ENCODE measurements at places on chromosomes 6 and 20.
A peak's percentile ranks its signal among the peaks of the same experiment; 100 is the strongest.

DNA sequence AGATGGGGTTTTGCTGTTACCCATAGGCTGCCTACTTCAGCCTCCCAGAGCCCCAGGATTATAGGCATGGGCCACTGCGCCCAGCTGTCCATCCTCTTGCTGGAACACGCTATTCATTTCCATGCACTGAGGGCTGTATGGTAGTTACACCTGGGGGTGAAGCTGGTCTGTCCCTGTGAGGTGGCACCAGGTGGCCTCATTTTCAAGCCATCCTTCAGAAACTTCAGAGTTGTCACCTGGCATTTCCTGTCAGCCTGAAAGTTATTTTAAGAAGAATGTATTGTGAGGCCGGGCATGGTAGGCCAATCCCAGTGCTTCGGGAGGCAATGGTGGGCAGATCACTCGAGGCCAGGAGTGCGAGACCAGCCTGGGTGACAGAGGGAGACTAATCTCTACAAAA is 147.6 kb downstream of the DTNBP1 start:
- DNase-seq, result no peak

DNA sequence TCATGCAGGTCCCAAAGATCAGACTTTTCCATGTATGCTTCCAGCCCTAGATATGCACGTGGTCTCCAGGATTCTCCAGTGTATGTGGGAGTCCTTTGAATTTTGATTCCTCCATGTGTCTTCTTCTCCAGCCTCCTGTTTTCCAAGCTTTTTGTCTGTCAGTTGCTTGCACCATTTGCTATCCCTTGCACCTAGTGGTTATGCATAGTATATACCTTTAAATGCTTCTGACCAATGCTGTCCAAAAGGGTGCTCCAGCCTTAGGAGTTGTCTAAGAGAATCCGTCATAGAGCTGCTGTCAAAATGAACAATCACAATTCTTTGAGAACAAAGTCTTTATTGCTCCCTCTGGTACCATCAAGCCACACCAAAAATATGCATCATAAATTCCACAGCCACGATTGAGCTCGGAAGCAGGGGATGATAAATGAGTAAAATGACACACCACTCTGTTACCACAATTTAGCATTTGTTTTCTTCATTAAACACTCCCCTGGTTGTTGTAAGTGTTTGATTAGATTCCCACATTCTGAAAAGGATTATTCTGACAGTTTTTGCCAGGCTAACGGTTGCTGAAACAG is 706.2 kb upstream of the GJE1 start:
- DNase-seq, result no peak

GRCh38 chr20:63978319-63979228 is 868 bp downstream of the SAMD10 start:
- peak; percentile 63 for DNase-seq

DNA sequence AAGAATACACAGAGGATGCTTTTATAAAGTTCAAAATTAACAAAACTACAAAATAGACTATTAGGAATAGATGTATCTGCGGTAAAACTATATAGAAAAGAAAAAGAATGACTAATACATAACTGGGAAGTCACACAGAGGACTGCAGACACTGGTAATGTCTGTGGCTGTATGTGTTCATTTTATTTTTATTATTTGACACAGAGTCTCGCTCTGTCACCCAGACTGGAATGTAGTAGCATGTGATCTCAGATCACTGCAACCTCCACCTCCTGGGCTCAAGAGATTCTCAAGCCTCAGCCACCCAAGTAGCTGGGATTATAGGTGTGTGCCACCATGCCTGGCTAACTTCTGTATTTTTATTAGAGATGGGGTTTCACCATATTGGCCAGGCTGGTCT is 38.9 kb downstream of the ESF1 start:
- no peak for DNase-seq

- DNase-seq, result no peak
These were observed 127.2 kb upstream of the ECI2 start for GRCh38 chr6:4262526-4262925.

GRCh38 chr6:30311671-30312070 is 15.1 kb upstream of the TRIM39 start:
- DNase-seq, result no peak

DNA sequence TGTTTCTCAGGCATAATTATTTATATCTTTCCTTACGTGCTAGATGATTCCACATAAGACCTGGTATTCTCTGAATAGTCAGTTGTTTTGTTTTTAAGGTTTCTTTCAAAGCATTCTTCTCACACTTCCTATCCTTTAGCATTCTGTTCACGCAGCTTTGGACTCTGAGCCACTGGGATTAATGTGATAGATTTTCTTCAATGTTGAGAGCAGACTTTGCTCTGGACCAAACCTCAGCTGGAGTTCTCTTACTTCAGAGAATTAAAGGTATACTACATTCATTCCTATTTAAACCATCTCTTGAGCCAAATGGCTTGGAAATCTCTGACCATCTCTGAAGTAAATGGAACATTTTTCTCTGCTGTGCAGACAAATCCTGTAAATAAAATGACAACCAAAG is 70.7 kb upstream of the TRAF3IP2 start:
- no peak for DNase-seq

DNA sequence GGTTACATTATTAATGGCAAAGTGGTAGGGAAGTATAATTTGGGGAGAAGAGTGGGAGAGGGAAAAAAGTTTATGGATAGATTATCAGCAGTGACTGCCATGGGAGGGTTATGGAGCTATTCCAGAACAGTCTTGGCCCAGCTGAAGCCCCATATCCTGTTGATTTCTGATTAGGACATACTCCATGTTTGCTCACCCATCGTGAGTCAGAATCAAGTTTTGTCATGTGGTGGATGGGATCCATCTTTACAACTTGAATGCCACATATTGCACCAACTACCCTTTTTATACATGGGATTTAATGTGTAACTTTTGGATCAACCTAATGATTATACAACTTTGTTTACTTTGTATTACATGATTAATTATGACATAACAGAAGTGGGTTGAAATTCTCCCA is 217.0 kb downstream of the HAO1 start:
- DNase-seq, result no peak

DNA sequence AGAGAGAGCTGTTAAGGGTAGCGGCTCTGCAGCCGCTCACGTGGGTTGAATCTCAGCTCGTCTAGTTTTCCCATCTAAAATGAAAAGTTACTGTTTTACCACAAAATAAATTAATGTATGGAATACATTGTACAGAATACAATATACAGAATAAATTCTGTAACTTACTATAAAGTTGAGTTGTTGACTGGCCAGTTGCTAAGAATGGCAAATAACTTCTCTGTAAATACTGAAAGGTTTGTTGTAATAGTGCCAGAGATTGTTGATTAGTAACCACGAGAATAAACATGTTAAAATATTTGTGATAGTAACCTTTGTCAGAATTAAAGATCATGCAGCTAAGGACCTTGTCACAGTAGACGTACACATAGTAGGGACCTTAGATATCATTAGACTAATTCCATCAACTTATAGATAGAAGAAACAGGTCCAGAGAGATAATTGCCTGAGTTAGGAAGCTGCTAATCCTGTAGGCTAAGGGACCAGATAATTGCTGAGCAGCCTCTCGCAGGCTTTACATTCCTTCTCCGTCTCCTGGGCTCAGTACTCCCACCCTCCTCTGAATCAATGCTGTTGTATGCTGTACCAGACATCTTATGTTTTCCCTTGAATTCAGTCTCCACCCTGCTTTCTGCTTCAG is 544 bp upstream of the NRM start:
- DNase-seq, result no peak

DNA sequence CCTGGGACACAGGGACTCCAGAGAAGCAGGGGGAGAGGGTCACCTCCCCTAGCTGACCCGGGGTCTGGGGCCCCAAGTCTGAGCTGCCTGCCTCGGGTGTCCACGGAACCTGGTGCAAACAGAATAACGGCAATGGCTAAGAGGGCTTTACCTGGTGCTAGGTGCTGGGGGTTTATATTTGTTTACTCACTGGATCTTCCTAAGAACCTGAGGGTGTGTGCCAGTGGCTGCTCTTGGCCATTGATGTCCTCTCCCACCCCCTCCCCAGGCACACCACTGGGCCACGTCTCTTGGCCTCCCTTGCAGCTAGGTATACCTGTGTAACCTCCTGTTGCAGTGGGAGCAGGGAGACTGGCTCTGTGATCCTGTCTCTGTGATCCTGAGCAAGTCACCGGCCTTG is 157.9 kb upstream of the MLN start:
- DNase-seq, result no peak

DNA sequence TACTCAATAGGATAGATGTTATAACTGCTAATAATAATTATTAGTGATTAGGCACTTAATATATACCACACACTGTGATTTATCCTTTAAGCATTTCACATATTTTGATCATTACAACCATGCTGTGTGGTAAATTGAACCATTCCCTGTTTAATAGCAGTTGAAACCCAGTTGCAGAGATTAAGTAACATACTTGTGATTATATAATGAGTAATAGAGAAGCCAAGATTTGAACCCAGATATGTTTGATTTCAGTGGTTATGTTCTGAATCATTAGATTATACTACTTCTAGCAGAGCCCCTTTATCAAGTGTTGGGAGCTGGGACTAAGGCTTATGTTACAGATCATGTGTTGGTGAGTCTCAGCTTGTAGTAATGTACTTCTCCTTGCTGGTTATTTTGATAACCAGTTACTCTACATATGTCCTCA is 44.1 kb downstream of the STK4 start:
- no peak for DNase-seq

DNA sequence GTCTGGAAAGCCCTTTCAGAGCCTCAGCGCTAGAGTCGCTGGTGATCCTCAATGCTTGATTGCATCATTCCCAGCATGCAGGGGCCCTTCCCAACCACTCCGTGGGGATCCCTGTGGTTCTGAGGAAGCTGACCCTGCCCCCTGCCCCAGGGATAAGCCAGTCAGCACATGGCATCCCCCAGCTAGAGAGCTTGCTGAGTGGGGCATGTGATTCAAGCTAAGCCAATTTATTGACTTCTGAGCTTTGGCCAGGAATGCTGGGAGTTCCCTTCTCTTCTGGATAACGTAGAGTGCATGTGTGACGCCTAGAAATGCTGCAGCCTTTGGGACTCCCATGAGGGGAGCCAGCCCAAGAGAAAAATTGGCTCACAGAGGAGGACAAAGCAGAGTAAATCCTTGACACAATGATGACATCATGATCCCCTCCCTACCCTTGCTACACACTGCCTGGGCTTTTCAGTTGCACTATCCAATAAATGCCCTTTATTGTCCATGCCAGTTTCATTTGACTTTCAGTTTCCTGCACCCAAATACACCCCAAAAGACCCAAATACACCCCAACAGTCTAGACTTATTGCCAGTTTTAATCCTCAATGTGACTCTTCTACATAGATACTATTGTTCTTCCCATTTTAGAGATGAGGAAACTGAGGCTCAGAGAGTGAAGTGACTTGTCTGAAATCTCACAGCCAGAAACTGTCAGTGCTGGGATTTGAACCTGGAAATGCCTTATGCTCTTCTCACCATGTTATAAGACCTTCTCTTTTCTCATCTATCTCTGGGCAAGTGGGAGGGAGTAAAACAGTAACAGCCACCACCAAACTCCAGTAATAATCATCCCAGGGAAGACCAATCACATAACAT is 34.3 kb downstream of the KCNB1 start:
- DNase-seq, result no peak

GRCh38 chr6:106745824-106746582 is 116.6 kb downstream of the QRSL1 start:
- DNase-seq, result no peak

DNA sequence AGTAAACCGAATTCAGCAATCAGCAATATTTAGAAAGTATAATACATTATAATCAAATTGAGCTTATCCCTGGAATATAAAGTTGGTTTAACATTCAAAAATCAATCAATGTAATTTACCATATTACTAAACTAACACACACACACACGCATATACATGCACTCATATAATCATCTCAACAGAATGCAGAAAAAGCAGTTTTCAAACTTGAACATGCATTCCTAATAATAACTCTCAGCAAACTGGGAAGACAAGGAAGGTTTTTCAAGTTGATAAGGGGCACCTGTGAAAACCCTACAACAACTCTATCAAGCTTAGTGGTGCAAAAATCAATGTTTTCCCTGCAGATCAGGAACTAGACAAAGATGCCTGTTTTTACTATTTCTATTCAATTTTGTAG is 4.7 kb downstream of the SIRPB2 start:
- DNase-seq, result no peak

DNA sequence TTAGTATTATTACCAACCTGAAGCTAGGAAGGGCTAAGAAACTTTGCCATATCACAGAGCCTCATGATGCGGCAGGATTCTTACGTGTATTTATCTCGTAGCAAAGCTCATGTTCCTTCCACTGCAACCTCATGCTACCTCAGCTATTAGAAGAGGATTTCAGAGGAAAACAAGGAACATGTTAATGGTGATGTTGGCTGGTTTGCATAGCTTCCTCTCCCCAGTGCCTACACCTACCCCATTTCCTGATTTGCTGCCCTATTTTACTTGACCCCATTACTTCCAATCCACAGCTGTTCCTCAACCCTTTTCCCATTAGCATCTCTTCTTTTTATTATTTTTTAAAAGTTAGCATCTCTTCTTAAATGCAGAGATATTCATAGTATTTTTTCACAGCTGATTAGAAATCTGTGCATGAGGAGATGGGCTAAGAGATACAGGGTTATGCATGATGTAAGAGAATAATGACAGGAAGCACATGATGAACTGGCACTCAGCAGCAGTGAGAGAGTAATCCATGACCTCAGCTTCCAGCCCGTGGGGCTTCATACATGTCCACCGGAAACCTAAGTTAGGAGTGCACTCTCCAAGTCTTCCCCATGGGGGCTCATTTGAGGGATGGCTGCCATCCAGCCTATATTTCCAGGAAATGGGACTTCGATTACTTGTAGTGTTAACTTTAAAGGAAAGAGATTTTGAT is 106.1 kb upstream of the ASF1A start:
- no peak for DNase-seq

DNA sequence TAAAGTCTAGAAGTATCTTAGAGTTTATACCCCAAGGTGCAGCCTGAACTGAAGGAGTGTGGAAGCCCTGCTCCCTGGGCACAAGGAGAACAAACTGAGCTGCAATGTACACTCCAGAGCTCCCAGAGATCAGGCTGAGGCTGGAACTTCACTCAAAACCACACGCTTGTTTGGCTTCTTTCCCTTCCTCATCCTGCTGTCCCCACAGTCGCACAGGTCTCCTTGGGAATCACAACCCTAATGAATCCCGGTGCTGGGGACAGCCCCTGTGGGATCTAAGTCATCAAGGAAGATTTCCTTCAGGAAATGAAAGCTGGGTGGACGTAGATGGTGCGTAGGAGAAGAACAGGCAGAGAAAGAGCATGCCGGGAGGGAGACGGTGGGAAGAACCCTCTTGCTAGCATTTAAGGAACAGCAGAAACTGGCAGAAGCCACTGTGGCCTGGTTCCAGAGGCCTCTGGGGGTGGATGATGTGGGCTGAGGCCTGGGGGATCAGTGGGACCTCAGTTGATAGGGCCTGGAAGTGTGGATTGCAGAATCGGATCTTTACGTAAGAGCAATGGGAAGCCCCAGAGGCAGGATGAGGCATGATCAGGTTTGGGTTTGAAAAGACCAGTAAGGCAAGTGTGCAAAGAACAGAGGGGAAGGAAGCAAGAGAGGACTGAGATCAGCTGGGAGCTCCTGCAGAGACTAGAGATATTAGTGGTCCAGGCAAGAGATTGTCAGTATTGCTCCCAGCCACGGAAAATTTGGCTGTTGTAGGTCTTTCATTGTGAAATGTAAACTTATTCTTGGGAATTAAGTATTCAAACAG is 21.4 kb downstream of the CYP24A1 start:
- no peak for DNase-seq

Measured in SJSA1 (cell line).